ENCODE measurements at places on chromosomes 7 and 10.

DNA sequence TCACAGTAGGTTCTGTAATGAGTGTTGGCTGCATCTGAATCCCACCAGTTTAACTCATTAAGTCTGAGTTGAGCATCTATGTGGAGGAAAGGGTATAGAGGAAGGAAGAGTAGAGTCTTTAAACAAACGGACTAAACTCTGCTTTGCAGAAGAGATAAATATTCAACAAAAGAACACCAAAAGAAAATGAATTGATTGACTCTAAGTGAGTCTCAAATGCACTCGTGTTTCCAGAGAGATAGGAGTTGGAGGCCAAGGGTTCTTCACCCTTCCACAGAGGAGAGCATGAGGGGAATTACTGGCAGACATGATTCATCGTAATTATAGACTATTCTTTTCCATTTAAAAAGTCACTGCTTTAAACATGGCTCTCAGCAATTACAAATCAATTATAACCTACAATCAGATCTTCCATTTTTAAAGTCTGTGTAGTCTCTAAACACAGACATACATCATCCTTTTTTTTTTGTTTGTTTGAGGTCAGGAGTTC, 56.3 kb downstream of the PLPP4 start:
- H3K27me3 ChIP-seq = no peaks in the 10 kb centered on the region
- H3K4me1 ChIP-seq = no peaks in the 10 kb centered on the region
- no peaks in the 10 kb centered on the region for H3K36me3 ChIP-seq
- H3K4me3 ChIP-seq = no peak overlapping the region
- DNase-seq = no peak

DNA sequence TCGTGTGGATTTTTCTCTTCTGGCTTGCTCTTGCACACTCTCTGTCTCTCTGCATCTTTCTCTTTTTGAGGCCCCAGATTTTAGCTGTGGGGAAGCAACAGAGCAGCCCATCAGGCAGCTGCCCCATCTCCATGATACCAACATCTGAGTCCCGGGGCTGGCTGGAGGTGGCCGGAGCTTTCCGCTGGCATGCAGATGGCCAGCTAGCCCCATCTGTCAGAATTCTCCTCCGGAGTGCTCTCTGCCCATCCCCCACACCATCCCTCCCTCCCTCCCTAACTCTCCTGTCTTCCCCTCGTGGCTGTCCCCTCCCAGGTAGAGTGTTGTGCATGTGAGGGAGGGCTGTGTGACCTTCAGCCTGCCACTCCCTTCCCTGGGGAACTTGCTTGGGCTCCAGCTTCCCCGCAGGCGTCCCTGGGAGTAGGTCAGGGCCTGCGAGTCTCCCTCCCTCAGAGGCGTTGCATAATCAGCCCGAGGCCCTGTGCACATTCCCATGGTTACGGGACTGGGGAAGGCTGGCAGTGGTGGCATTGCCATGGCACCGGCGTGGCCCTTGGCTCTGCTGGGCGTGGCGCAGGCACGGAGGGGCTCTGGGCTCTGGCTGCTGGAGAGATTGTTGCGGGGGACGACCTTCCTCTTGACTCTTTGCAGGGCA, 24.7 kb downstream of the GHRHR start:
- peak; percentile 15 for DNase-seq
- H3K36me3 ChIP-seq = no peaks in the 10 kb centered on the region
- H3K4me1 ChIP-seq = no peaks in the 10 kb centered on the region
- no peak overlapping the region for H3K27ac ChIP-seq

DNA sequence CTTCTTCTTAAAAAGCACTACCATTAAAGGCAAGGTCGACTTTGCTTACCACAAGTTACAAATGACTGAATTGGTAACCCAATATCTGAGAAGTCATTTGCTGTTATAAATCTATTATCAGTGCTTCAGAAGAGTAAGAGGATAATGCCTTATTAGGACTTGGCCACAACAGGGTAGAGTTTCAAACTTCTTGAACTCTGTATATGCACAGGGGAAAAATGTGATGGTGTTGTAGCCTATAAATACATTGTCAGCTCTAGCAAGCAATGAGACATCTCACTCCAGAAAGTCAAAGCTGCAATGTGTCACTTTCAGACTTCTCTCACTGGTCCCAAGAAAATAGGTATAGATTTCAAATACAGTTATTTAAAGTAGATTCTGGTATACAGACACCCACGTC, 9.3 kb downstream of the TFEC start:
- H3K4me3 ChIP-seq = no peak overlapping the region
- H3K36me3 ChIP-seq = no peaks in the 10 kb centered on the region
- DNase-seq = no peak
- H3K4me1 ChIP-seq = peaks cover 8% of the 10 kb centered on the region
- no peaks in the 10 kb centered on the region for H3K27me3 ChIP-seq
- no peak overlapping the region for H3K27ac ChIP-seq

DNA sequence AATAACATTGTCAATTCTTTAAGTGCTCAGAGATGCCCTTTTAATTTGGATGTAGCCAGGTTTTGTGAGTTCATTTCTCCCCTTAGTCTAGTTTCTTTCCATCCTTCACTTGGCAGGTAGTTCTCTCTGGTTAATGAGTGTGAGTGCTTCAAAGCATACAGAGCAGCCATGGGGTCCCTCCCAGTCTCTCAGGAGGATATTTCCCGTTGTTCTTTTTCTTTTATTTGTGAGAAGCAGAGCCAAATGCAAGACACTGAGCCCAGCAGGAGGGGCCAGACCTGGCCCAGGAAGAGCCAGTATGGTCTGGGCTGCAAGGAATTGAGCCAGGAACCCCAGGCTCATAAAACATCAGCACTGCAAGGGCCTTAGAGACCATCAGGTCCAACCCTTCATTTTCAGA, 52.4 kb downstream of the PLCE1 start:
- H3K27ac ChIP-seq = no peak overlapping the region
- no peaks in the 10 kb centered on the region for H3K27me3 ChIP-seq
- H3K36me3 ChIP-seq = no peaks in the 10 kb centered on the region
- H3K4me1 ChIP-seq = peaks cover 8% of the 10 kb centered on the region
- H3K4me3 ChIP-seq = no peak overlapping the region

DNA sequence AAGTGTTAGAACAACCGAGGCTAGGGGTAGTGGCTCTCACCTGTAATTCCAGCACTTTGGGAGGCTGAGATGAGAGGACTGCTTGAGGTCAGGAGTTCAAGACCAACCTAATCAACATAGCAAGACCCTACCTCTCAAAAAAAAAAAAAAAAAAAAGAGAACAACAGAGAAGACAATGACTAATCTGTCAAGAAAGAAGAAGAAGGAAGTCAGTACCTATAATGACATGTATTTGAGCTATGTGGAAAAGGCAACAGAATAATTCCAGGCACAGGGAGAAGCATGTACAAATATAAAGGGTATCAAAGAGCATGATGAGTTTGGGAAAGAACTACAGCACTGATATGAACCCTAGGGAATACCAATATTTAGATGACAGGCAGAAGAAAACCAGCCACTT, 27.5 kb downstream of the COPG2 start:
- no peak overlapping the region for H3K4me3 ChIP-seq
- H3K27ac ChIP-seq = no peak overlapping the region
- no peak for DNase-seq
- no peaks in the 10 kb centered on the region for H3K27me3 ChIP-seq
- no peaks in the 10 kb centered on the region for H3K36me3 ChIP-seq

GRCh38 chr7:7793249-7793648, 74.8 kb upstream of the RPA3 start:
- peaks cover 23% of the 10 kb centered on the region for H3K4me1 ChIP-seq
- H3K27me3 ChIP-seq = no peaks in the 10 kb centered on the region
- peaks cover 2% of the 10 kb centered on the region for H3K36me3 ChIP-seq
- DNase-seq = no peak

DNA sequence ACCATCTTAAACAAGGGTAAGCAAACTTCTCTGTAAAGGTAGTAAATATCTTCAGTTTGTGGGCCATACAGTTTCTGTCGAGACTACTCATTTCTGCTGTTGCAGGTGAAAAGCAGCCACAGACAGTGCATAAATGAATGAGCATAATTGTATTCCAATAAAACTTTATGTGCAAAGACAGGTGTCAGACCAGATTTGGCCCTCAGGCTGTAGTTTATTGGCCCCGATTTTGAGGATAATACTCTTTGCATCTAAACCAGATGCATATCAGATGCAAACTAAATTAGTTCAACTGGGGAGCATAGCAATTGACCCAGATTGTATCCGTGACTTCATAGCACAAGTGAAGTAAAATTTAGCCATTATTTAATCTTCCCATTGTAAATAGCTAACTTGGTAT, 70.0 kb downstream of the SNX10 start:
- H3K4me3 ChIP-seq = no peak overlapping the region
- no peaks in the 10 kb centered on the region for H3K4me1 ChIP-seq
- no peaks in the 10 kb centered on the region for H3K36me3 ChIP-seq
- no peak overlapping the region for H3K27ac ChIP-seq
- DNase-seq = no peak

DNA sequence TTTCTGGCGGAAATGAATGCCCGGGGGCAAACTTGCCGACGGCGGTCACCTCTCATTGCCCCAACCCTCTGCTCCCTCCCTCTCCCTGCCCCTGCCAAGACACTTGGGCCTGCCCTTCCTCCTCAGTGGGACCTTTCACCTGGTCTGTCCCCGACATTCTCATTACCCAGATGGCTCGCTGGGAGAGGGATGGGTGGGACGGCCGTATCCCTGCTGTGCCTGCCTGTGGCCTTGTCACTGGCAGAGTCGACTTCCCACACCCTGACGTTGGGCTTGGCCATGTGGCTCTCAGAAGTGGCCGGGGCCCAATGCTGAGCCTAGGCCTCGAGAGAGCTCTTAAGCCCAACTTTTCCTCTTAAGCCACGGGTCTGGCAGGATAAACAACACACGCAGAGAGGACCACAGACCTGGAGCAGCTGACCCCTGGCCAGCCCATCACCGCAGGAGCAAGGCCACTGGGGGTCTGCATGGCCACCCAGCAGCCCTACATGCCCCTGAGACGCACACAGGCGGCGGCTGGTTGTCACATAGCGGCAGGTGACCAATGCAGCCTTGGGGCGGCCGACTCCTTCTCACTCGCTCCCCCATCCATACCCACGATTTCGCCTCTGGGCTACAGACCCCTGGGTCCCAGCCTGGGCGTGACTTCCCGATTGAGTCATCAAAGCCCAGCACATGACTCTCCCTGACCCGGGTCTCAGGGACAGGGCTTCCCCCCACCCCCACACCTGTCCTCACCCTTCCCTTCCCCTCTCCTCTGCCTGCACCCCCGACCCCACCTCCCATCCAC, 40.1 kb downstream of the SLC29A4 start:
- H3K27me3 ChIP-seq = no peaks in the 10 kb centered on the region
- peaks cover 13% of the 10 kb centered on the region for H3K4me1 ChIP-seq
- no peak for DNase-seq
- no peak overlapping the region for H3K4me3 ChIP-seq

GRCh38 chr7:65800890-65801341, 72.0 kb upstream of the VKORC1L1 start:
- H3K4me3 ChIP-seq = no peak overlapping the region
- no peaks in the 10 kb centered on the region for H3K36me3 ChIP-seq
- H3K27ac ChIP-seq = peak overlapping the region; percentile 48
- peaks cover 18% of the 10 kb centered on the region for H3K4me1 ChIP-seq
- peak; percentile 76 for DNase-seq
- no peaks in the 10 kb centered on the region for H3K27me3 ChIP-seq

DNA sequence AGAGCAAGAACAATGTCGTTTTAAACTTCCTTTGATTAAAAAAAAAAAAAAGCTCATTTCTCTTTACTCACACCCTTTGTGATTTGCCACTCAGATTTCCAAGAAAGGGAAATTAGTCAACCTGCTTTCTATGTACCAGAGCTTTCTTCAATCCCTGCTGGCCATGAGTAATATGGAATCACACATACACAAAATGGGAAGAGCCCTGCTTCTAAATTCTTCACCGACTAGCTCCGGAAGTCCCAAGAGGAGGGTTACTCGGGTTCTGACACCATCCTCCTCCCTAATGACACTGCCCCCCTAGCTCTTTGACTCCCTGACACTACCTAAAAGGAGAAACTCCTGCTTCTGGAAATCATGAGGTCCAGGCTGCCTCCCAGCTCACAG, 81.8 kb upstream of the SFMBT2 start:
- DNase-seq = no peak
- 0 out of 2 replicates have a peak, but pooled peaks cover 2% of the 10 kb centered on the region for H3K27me3 ChIP-seq

GRCh38 chr10:74500816-74501215, 325.6 kb upstream of the KAT6B start:
- no peak overlapping the region for H3K4me3 ChIP-seq
- 0 out of 2 replicates have a peak, but pooled peaks cover 4% of the 10 kb centered on the region for H3K4me1 ChIP-seq
- no peaks in the 10 kb centered on the region for H3K27me3 ChIP-seq
- DNase-seq = no peak
- H3K36me3 ChIP-seq = no peaks in the 10 kb centered on the region
- no peak overlapping the region for H3K27ac ChIP-seq

DNA sequence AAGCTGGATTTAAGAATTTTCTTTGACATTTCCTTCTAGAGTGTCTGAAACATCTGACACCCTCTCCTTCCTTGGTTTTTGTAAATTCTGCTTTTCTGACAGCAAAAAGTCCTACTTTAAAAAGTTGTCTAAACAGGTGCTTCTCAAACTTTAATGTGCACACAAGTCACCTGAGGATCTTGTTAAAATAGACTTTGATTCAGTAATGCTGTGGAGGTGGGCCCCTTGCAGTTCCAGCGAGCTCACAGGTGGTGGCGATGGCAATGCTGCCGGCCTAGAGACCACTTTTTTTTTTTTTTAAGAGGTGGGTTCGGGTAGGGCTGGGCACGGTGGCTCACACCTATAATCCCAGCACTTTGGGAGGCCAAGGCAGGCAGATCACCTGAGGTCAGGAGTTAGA, 77.1 kb downstream of the ABCC2 start:
- no peaks in the 10 kb centered on the region for H3K27me3 ChIP-seq
- H3K36me3 ChIP-seq = no peaks in the 10 kb centered on the region
- H3K4me1 ChIP-seq = no peaks in the 10 kb centered on the region
- DNase-seq = peak; percentile 51
- H3K4me3 ChIP-seq = no peak overlapping the region

DNA sequence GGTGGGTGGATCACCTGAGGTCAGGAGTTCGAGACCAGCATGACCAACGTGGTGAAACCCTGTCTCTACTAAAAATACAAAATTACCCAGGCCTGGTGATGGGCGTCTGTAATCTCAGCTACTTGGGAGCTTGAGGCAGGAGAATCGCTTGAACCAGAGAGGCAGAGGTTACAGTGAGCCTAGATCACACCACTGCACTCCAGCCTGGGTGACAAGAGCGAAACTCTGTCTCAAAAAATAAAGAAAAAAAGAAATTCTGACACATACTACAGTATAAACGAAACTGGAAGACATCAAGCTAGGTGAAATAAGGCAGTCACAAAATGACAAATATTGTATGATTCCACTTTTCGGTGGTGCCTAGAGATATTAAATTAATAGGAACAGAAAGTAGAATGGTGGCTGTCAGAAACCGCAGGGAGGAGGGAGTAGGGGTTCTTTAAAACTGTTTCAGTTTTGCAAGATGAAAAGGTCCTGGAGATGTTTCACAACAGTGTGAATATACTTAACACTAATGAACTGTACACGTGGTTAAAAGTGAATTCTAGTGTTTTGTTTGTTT, 23.2 kb downstream of the PILRA start:
- peaks cover 1% of the 10 kb centered on the region for H3K27me3 ChIP-seq
- DNase-seq = no peak
- H3K4me3 ChIP-seq = no peak overlapping the region
- no peak overlapping the region for H3K27ac ChIP-seq

- H3K4me3 ChIP-seq = peak within 1 kb of the TSS; percentile 98
- peaks cover 33% of the 10 kb centered on the region for H3K4me1 ChIP-seq
- H3K36me3 ChIP-seq = peaks cover 8% of the 10 kb centered on the region
- no peaks in the 10 kb centered on the region for H3K27me3 ChIP-seq
These were observed at the start of gene SEMA4G for GRCh38 chr10:100969187-100970075. SEMA4G (plus strand) TSS chr10:100969504; CDS start chr10:100972913, 3,409 bp downstream.

Data from Caco-2 (cell line).